ENCODE measurements at places on chromosomes 3 and 15. TPM values are rescaled to one million over a fixed set of nuclear protein-coding genes. Genes with fewer than 3 reads are reported as not detected.

PYGO1 gene
- polyA plus RNA-seq: 15.5 TPM

UBAP1L gene
- 9.8 TPM for polyA plus RNA-seq

CLK3 gene
- polyA plus RNA-seq: 77.8 TPM

TYRO3 gene
- polyA plus RNA-seq: 176 TPM

C3orf22 gene
- polyA plus RNA-seq: not detected

GOLGA6B gene
- 0.17 TPM for polyA plus RNA-seq

LRRC31 gene
- polyA plus RNA-seq: 0.17 TPM

TMC3 gene
- 0.24 TPM for polyA plus RNA-seq

PLSCR5 gene
- not detected for polyA plus RNA-seq

MUC20 gene
- polyA plus RNA-seq: 17.2 TPM

LDHAL6B gene
- polyA plus RNA-seq: 0.10 TPM

TGM4 gene
- polyA plus RNA-seq: 0.05 TPM

CASR gene
- polyA plus RNA-seq: 30.7 TPM

ECT2 gene
- 33.8 TPM for polyA plus RNA-seq

ACP3 gene
- polyA plus RNA-seq: 59.9 TPM

RETNLB gene
- not detected for polyA plus RNA-seq

ZCWPW2 gene
- 1.8 TPM for polyA plus RNA-seq

HCLS1 gene
- 6.4 TPM for polyA plus RNA-seq

FGD5 gene
- 20.2 TPM for polyA plus RNA-seq

GPR62 gene
- 0.74 TPM for polyA plus RNA-seq

TM4SF4 gene
- polyA plus RNA-seq: 3.6 TPM

MESP2 gene
- polyA plus RNA-seq: 0.44 TPM

HGD gene
- 75.9 TPM for polyA plus RNA-seq

SMCO1 gene
- polyA plus RNA-seq: not detected

DRD3 gene
- not detected for polyA plus RNA-seq

GRIP2 gene
- 1.1 TPM for polyA plus RNA-seq

MYO5C gene
- polyA plus RNA-seq: 26.0 TPM

EPHB1 gene
- polyA plus RNA-seq: 6.0 TPM

LRTM1 gene
- polyA plus RNA-seq: not detected

SSUH2 gene
- polyA plus RNA-seq: 5.3 TPM

CTSH gene
- polyA plus RNA-seq: 195 TPM

SEMA3F gene
- 87.7 TPM for polyA plus RNA-seq

GAP43 gene
- polyA plus RNA-seq: 0.36 TPM

HIGD2B gene
- polyA plus RNA-seq: not detected

C3orf85 gene
- 16.6 TPM for polyA plus RNA-seq

IL16 gene
- 4.8 TPM for polyA plus RNA-seq

Measured in renal pelvis (tissue), 12 donors.